ENCODE measurements at places on chromosomes 2 and 18. TPM values are rescaled to one million over a fixed set of nuclear protein-coding genes. Genes with fewer than 3 reads are reported as not detected.

GRCh38 chr2:3468296-3468988, 50.9 kb downstream of the ADI1 start:
- H3K4me1 ChIP-seq, result no peaks in the 10 kb centered on the region
- peaks cover 17% of the 10 kb centered on the region for H3K36me3 ChIP-seq
- no peaks in the 10 kb centered on the region for H3K27me3 ChIP-seq
- no peak for DNase-seq

DNA sequence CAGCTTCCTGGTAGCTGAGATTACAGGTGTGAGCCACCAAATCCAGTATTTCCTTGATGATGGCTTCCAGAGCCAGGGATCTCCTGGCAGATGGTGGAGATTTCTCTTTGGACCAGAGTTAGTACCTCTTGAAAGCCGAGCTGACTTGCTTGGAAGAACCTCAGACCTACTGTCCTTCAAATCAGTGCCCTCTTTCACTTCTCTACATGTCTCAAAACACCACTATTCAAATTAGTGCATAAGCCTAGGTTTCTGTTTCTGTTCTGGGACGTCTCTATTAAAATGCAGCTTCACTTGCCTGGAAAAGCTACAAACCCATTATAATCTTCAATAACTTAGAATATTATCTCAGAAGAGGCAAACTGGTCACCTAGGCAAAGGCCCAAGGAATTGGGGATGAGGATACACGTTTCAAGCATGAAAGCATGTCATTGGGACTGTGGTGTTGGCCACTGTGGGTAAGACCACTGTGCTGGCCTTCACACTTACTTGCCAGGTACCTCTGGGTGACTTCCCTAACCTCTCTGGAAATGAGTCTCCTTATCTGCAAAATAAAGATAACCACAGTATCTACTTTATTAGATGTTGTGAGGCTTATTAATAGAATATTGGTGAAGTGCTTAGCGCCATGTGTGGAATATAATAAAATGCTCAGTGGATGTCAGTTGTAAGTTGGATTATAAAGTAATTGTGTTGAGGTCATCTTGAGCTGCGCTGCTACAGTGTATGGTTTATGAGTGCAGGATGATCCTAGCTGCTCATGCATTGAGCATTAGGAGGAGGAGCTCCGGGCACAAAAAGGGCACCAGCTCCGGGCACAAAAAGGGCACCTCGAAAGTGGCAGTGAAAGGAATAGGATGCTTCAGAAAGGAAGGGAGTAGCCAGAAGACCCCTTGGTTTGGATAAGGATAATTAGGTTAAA, 84.5 kb downstream of the DOCK10 start:
- H3K36me3 ChIP-seq, result peaks cover 66% of the 10 kb centered on the region
- no peaks in the 10 kb centered on the region for H3K27me3 ChIP-seq
- DNase-seq, result no peak
- H3K27ac ChIP-seq, result peak overlapping the region; percentile 65

The CRYBA2 gene
- total RNA-seq, result not detected

DNA sequence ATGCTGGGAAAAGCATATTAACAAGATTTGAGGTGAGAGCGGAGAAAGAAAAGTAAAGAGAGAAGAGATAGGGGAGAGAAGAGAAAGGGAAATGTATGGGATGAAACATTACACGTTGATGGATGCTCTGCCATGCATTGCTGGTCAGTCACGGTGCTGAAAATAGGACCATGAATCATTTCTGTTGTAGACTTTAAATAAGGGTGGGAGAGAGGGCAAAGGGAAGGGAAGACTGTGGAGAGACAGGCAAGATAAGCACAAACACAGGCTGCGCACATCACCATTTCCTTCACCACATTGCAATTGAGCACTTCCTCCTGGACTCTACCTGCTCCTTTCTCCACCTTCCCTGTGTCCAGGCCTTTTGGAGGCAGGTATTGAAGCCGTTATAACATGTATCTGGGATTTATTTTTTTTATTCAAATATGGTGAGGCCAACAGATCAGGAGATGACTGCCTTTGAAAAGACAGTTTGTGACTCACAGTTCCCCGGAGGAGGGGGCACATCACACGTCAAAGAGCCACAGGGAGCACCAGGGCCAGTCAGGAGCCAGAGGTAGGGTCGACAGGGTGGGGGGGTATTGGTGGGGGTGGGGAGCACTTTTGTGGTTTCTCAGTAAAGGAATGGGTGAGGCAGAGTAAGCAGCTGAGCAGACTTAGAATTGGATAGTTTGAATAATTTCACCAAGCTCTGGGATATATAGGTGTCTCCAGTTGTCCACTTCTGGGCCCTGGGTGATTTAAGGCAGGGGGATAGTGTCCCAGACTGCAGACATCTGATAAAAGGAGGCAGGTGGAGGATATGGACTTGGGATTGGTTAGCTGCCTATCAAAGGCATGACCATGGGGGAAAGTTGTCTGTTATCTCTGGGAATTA, 372.8 kb upstream of the ST6GAL2 start:
- H3K4me3 ChIP-seq, result no peak overlapping the region
- no peaks in the 10 kb centered on the region for H3K27me3 ChIP-seq
- H3K4me1 ChIP-seq, result no peaks in the 10 kb centered on the region
- no peak overlapping the region for H3K27ac ChIP-seq

The CD8B2 gene
- 3.7 TPM for total RNA-seq

DNA sequence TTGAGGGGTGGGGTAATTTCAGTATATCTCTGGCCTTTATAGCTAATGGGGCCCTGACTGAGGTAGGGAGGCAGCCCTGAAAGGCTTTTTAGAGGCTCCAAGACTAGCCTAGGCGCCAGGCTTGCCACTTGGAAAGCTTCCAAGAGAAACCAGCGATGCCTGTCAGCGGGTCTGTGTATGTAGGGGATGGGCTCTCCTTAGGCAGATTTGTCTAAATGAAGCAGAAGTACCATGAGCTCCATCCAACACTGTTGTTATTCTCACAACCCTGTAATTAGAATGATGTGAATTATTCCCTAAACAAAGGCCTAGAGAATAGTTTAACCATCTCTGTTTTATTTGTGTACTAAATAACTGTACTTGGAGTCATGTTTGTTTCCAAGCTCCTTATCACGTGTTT, 138.1 kb downstream of the B3GNT2 start:
- DNase-seq, result no peak
- H3K4me1 ChIP-seq, result peaks cover 14% of the 10 kb centered on the region
- H3K27me3 ChIP-seq, result no peaks in the 10 kb centered on the region
- no peak overlapping the region for H3K4me3 ChIP-seq

- no peak overlapping the region for H3K4me3 ChIP-seq
- H3K4me1 ChIP-seq, result no peaks in the 10 kb centered on the region
- H3K27me3 ChIP-seq, result no peaks in the 10 kb centered on the region
- H3K27ac ChIP-seq, result no peak overlapping the region
- H3K36me3 ChIP-seq, result no peaks in the 10 kb centered on the region
- DNase-seq, result no peak
Observed at GRCh38 chr2:199310771-199311585, 146.8 kb downstream of the SATB2 start.

The CCDC141 gene
- total RNA-seq, result 17.0 TPM

The ERCC3 gene
- total RNA-seq, result 61.7 TPM

DNA sequence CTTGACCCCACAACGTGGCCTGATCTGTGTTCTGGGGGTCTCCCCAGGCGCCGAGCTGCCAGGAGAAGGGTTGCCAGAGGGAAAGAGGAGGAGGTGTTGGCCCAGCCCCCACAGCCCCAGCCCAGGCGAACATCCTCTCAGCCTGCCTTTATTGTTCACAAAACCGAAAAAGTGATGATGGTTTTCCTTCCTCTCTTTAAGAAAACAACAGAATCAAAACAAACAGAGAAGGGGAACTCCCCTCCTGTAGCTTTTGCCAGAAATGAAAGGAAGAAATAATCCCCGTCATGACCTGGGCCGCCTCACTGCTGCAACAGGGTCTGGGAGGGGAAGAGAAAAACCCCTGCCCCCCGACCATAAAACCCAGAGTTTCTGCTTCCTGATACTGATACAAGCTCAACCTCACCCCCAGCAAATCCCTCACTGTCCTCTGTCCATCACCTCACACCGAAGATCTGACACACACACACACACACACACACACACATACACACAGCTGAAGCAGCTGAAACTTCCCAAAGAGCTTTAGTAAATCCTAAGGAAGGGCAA, 52.0 kb downstream of the ZFP36L2 start:
- DNase-seq, result peak; percentile 81
- H3K4me3 ChIP-seq, result peak overlapping the region; percentile 44
- no peaks in the 10 kb centered on the region for H3K27me3 ChIP-seq
- peak overlapping the region; percentile 88 for H3K27ac ChIP-seq
- peaks cover 6% of the 10 kb centered on the region for H3K36me3 ChIP-seq

The PXDN gene
- 0.92 TPM for total RNA-seq

The KCNK3 gene
- not detected for total RNA-seq

DNA sequence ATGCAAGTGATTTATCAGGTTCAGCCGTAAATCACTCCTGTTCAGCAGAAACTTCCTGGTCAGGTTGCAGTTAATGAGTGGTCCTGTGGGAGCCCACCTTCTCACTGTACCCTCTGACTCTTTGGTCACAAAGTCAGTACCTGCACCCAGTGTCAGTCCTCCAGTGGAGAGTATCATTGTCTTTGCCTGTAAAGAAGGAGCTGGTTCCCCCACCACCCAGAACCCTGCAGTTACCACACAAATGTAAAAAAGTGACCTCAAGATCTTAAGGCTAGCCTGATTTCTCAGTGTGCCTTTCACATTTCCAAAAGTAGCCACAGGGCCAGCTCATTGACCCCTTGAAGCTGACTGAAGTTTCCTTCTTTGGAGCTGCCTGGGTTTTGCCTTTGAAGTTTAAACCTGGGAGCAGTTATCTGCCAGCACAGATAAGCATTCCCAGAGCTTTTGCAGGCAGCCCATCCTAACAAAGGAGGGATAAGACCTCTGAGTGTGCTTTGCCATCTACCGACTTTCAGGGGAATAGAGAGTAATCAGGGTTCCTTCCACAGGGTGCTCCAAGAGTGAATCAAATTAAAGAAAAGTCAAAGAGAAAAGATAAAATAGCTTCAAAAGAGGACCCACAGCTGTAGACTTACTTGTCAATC, 725.2 kb downstream of the CPS1 start:
- no peaks in the 10 kb centered on the region for H3K4me1 ChIP-seq
- DNase-seq, result no peak
- H3K27me3 ChIP-seq, result no peaks in the 10 kb centered on the region
- no peak overlapping the region for H3K4me3 ChIP-seq
- no peak overlapping the region for H3K27ac ChIP-seq
- H3K36me3 ChIP-seq, result no peaks in the 10 kb centered on the region

- no peaks in the 10 kb centered on the region for H3K27me3 ChIP-seq
- H3K4me1 ChIP-seq, result no peaks in the 10 kb centered on the region
- no peak overlapping the region for H3K4me3 ChIP-seq
- no peak overlapping the region for H3K27ac ChIP-seq
- no peaks in the 10 kb centered on the region for H3K36me3 ChIP-seq
Observed at GRCh38 chr18:55252901-55253300, 293.6 kb upstream of the CCDC68 start.

DNA sequence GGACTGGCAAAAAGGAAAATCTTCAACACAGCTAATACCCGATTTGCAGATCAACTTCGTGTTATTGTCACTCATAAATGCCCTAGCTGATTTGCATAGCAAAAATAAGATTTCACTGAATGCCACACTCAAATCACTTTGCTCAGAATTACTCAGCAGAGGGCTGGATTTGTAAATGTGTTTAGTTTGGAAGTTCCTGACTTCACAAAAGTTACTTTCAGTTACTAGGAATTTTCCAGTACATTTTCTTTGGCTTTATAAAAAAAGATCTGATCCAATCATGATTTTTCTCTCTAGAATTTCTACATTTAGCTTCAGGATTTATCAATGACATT, 433.3 kb upstream of the ID2 start:
- no peak for DNase-seq
- H3K4me1 ChIP-seq, result peaks cover 1% of the 10 kb centered on the region
- H3K27ac ChIP-seq, result no peak overlapping the region
- H3K36me3 ChIP-seq, result peaks cover 12% of the 10 kb centered on the region
- H3K27me3 ChIP-seq, result no peaks in the 10 kb centered on the region
- H3K4me3 ChIP-seq, result no peak overlapping the region

The UXS1 gene
- 95.3 TPM for total RNA-seq

GRCh38 chr2:238107525-238108422, 7.6 kb downstream of the ESPNL start:
- DNase-seq, result no peak
- H3K27me3 ChIP-seq, result peaks cover 1% of the 10 kb centered on the region
- no peak overlapping the region for H3K4me3 ChIP-seq
- H3K27ac ChIP-seq, result no peak overlapping the region

GRCh38 chr2:35410431-35411061, 945.0 kb upstream of the CRIM1 start:
- H3K4me3 ChIP-seq, result no peak overlapping the region
- H3K27me3 ChIP-seq, result no peaks in the 10 kb centered on the region
- DNase-seq, result peak; percentile 46

DNA sequence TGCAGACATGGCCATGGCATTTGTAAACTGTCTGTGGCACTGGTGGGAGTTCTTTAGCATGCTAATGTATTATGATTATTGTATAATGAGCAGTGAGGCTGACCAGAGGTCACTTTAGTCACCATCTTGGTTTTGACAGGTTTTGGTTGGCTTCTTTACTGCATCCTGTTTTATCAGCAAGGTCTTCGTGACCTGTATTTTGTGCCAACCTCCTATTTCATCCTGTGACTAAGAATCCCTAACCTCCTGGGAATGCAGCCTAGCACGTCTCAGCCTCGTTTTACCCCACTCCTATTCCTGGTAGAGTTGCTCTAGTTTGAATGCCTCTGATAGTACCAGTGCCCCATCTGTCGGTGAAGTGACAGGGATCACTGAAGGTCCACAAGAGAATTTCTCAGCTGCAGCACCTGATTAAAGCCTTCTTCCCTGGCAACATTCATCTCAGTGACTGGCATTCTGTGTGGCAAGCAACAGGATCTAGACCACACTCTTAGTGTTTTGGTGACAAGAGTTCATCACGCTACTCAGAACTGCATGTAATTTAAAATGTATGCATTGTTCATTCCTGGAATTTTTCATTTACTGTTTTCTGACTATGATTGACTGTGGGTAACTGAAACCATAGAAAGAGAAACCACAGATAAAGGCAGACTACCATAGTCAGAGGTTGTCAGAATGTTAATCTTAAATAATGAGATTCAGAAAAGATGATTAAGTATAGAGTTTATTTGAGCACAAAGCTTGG, 43.0 kb upstream of the GPR39 start:
- H3K27me3 ChIP-seq, result no peaks in the 10 kb centered on the region
- H3K4me1 ChIP-seq, result no peaks in the 10 kb centered on the region
- no peak overlapping the region for H3K4me3 ChIP-seq
- H3K27ac ChIP-seq, result no peak overlapping the region

DNA sequence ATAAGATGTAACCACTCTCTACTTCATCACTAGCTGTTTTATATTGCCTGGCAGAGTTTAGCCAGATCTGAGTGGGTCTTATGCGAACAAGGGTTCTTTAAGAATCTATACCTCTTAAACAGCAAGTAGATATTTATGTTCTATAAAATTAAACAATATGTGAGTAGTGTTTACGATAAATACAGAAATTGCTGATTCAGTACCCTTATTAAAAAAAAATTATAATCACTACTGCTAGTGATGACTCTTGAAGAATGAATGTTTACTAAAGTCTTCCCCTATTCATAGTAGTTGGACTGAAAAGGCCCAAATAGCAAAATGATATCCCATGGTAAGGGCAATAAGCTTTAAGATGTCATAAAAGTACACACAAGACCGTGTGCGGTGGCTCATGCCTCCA, 98.7 kb upstream of the DTNB start:
- peaks cover 13% of the 10 kb centered on the region for H3K4me1 ChIP-seq
- no peaks in the 10 kb centered on the region for H3K27me3 ChIP-seq
- H3K4me3 ChIP-seq, result no peak overlapping the region
- no peak overlapping the region for H3K27ac ChIP-seq
- H3K36me3 ChIP-seq, result peaks cover 50% of the 10 kb centered on the region

- peak overlapping the region; percentile 56 for H3K4me3 ChIP-seq
- no peaks in the 10 kb centered on the region for H3K27me3 ChIP-seq
- peak; percentile 83 for DNase-seq
- H3K36me3 ChIP-seq, result peaks cover 28% of the 10 kb centered on the region
Observed at GRCh38 chr2:37711308-37711731, 39.9 kb upstream of the CDC42EP3 start.

The LYPD6B gene
- total RNA-seq, result not detected

Data from activated CD8-positive, alpha-beta T cell treated with anti-CD3 and anti-CD28 coated beads, Interleukin-2, amount 10 ng/mL, durations not matched to agents 7 days and 5 days (primary cell).